ENCODE measurements at places on chromosomes 12 and 14.

DNA sequence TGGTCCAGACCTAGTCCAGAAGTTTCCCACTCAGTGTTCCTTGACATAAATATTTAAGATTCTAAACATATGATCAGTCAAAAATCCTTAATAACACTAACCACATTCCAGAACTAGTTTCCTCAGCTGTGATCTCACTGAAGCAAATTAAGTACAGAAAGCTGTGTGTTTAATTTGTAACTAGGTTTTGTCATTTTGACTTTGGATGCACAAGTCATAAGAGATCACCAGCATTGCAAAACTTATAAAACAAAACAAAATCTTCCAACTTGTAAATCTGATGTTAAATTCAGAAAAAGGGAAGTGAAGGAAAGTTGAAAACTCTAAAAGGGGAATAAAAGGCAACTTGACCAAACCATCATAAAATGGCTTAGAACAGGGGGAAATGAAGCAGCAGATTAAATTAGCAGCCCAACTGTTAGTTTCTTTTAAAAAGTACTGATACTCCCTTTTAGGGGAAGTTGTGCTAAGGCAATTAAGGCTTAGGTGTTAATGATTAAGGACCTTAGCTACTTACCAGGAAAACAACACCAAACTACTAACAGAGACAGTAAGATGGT lies 56.6 kb downstream of the SH2B3 start:
- no peak for DNase-seq

DNA sequence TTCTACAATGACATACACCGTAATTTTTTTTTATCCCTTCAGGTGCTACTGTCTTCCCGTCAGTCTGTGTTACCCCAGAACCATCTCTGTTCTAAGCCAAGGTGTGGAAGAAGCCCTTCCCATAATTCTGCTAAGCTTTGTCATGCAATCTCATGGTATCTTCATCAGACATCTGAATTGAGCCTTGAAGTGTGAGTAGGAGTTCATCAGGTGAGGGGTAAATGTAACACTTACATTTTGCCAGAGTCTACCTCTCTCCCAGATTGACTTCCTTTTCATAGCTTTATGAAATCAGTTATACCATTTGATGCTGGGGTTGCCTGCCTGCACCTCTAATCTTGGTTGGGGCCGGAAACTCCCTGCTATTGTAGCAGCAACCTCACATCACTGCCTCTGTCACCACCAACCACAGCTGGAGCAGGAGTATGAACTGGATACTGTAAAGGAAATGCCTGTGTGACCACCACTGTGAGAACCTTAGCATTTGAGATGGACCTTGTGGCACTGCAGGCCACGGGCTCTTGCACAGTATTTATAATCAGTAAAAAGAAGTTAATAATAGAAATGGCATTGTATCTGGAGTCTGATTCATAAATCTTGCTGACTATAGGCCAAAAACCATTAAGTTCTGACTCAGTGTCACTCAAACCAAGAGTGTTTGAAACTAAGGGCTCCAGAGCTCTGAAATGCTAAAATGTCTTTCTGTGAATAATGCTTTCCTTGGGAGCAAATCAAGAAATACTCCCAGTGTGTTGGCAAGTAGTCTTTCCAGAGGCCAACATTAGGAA lies 58.7 kb upstream of the STK38L start:
- DNase-seq, result peak; percentile 17

DNA sequence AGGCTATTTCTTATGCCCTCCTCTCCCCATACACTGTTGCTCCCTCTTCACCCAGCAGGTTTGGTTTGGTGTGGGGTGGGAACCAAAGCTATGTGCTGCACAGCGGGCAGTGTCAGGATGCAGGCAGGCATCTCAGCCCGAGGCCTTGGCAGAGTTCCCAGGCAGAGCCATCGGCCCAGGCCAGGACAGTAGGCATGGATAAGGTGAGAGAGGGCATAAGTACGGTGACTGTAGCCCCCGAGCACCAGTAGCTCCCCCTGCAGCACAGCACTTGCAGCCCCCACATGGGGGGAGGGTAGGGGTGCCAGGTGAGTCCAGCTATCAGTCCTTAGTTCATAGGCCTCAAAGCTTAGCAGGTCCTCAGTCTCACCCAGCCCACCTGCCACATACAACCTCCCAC lies 7.2 kb downstream of the KLHL33 start:
- DNase-seq, result no peak

DNA sequence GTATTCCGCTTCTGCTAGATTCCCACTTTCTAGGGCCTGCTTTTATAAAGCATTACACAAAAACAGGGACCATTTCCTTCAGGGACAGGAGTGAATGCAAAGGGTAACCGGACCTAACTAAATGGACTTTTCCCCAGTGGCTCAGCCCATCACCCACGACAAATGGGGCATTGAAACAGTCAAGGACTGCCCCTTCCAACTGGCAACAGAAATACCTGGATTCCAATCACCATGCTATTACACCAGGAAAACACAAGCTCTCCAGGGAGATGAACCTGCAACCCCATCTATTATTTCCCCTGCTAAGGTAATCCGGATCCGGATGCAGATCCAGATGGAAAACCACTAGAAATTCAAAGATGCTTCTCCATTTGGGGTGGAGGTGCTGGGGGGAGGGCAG lies 1.0 kb downstream of the MPHOSPH9 start:
- no peak for DNase-seq

- DNase-seq, result no peak
Observed at GRCh38 chr12:18343708-18344107, 82.4 kb downstream of the PIK3C2G start.

DNA sequence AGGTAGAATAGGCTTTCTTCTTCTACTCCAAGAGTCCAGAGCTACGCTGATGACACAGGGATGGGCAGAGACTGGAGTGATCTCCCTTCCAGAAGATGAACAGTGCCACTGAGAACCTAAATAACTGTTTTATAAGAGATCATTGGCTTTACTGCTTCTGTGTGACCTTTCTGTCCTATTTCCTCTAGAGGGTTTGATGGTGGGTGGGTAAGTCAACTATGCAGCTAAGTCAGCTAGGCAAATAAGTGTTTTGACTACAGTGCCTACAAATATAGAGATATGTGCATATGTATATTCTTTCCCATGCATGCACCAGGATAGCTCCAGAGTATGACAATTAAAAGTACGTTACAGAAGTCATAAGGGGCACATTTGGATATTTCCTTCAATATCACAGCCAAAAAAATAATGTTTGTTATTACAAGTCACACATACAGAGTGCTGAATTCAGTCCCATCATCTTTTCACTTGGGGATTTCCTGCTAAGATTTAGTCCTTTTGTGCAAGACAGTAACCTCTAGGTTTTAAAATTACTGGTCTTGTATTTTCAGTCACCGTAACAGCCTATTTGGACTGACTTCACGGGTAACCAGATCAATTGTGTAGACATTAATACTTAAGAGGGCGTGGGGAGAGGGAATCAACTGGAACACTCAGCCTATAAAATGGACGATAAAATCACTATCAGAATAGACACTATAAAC lies 412.6 kb upstream of the SOX5 start:
- DNase-seq, result no peak

GRCh38 chr14:63286071-63286470 lies 32.7 kb downstream of the GPHB5 start:
- no peak for DNase-seq

DNA sequence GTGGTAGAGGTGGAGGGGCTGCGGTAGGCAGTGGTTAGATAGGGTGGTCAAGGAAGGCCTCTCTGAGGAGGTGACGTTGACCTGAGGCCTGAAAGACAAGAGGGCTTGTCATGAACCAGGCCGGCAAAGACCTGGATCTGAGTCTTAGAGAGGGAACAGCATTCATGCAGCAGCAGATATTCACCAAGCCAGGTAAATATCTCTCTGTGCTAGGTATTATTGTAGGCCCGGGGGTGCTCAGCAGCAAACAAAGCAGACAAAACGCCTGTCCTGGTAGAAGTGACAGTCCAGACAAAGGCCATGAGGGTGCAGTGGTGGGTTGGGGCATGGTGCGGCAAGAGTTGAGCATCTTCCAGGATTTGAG lies 117.6 kb downstream of the PTPN11 start:
- no peak for DNase-seq

DNA sequence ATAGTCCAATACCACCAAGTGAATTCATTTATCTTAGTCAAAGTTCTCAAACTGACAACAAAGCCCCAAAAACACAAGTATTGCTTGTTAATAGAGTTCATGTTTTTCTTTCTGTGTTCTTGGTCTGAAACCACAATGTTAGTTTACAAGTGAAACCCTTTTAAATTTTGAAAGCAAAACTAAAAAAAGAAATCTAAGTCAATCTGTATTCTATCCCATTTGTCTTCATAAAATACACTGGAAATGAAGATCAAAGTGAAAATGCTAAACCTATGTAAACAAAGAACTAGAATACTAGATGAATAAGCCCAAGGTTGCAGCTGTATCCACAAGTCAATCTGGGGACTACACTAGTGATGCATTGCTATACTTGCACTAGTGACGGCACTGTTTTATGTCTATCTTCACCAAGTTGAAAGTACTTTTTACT lies 10.4 kb downstream of the MAP4K5 start:
- no peak for DNase-seq

DNA sequence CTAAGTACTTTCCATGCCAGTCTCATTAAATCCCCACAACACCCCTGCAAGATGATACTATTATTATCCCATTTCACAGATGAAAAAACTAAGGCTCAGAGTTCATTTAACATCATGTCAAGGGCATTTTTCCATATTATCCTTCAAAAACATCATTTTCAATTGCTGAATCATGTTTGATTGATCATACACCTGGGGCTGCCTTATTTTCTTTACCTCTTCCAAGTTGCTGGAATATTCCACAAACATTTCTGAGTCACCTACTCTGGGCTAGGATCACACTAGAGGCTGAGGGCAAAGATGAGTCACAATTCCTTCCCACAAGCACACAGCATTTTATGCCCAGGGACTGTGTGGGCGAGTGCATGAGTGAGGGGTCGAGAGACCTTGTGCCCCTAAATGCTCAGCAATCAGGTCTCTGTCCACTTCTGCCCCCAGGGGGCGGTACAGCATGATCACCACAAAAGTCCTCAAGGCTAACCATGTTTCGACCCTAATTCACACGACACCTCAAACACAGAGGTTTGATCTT lies 14.1 kb upstream of the TMEM119 start:
- DNase-seq, result peak; percentile 13

DNA sequence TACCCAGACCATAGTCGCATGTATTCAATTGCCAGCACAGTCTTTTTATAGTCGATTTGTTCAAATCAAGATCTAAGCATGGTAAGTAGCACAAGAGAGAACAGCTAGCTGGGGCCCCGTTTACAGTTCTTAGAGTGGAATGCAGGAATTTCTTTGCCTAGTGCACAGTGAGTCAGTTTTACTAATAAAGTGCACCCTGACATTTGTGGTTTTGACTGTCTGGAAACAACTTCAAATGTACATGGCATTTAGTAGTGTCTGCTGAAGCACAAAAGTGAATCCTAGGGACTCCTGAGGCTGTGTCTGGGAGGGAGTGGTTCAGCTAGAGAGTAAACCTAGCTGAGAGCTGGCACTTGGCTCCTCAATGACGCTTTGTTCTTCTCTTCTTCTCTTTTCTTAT lies 64.9 kb downstream of the TMX1 start:
- DNase-seq, result no peak

- no peak for DNase-seq
Observed at GRCh38 chr14:71739273-71739990, 192.8 kb upstream of the RGS6 start.

GRCh38 chr14:93527203-93527607 lies 96.5 kb downstream of the UNC79 start:
- no peak for DNase-seq

DNA sequence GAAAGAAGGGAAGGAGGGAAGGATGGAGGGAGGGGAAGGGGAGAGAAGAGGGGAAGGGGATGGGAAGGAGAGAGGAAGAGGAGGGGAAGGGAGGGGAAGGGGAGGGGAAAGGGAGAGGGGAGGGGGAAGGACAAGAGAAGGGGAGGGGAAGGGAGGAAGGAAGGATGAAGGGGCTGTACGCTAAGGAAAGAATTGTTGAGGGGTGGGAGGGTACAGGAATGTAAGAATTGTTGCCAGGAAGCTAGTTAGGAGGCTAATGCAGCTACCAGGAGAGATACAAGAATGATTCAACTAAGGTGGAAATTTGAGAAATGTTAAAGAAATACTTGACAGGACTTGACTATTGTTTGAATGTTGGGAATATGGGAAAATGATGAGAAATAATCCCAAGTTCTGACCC lies 261.2 kb downstream of the DPF3 start:
- no peak for DNase-seq

DNA sequence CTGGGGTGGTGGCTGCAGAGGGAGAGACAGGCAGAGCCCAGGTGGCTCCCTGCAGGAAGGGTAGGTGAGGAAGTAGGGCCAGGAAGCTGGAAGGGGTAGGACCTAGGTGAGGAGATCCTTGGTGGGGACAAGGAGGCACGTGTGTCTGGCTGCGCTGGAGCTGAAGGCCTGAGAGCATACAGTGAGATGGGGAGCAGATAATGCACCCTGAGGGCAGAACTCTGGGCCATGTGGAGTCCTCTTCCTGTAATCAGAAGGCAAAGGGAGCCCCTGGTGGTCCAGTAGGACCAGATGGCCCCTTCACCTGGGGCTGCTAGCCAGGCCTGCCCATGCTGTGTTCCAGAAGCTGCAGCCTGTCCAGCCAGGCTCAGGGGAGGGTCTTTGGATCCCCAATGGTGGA lies 15.3 kb upstream of the KRT80 start:
- no peak for DNase-seq

- no peak for DNase-seq
Observed at GRCh38 chr12:62379723-62380045, 86.9 kb upstream of the MON2 start.

GRCh38 chr12:98894412-98895085 lies 249.5 kb downstream of the APAF1 start:
- no peak for DNase-seq

DNA sequence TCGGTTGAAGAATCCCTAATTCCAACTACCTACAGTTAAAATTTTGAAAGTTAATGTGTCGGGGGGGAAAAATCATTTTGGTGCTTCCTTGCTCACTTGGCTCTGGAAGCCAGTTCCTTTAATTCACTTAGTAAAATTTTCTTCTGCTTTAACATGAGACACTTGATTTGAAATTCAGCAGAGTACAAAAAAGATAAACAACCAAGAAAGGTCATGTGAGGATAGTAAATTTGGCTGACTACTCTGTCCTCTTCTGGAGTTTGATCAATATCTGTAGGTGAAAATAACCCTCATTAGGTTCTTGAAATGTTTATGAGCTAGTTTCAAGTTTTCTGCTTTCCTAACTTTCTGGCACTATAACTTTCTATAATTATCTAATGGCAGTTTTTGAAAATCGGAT lies 43.4 kb downstream of the KCNJ8 start:
- DNase-seq, result no peak

DNA sequence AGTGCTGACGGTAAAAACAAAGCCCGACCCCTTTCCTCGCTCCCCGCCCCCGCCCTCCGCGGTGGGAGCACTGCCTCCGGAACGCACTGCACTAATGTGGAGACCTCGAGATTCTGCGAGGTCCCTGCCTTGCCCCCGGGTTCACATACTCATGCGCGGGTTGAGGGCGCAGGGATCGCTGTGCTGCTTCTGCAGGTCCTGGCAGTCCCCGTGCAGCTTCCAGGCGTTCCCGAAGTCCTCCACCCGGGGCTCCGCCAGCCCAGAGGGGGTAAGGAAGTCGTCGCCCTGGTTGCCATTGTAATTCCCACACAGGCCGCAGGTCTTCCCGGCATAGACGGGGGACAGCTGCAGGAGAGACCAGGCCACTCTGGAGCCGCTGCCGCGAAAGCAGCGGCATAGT lies 66.8 kb downstream of the VWF start:
- DNase-seq, result no peak

GRCh38 chr14:66746316-66747006 lies 238.5 kb downstream of the GPHN start:
- no peak for DNase-seq

Measured in naive thymus-derived CD8-positive, alpha-beta T cell (primary cell).